ENCODE measurements at places on chromosomes 2 and 18.

DNA sequence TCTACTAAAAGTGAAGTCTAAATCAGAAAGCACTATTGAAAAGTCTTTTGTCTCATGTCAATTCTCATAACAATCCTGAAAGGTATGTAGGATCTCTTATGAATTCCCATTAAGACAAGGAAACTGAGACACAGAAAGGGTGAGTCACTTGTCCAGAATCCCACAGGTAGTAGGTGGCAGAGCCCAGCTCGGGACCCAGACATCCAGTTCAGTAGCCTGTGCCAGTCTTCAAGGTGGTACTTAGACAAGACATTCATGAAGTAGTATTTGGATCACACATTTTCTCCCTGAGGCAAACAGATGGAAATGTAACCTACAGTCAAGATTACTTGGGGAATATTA is 14.8 kb upstream of the PARD3B start:
- no peak for DNase-seq

DNA sequence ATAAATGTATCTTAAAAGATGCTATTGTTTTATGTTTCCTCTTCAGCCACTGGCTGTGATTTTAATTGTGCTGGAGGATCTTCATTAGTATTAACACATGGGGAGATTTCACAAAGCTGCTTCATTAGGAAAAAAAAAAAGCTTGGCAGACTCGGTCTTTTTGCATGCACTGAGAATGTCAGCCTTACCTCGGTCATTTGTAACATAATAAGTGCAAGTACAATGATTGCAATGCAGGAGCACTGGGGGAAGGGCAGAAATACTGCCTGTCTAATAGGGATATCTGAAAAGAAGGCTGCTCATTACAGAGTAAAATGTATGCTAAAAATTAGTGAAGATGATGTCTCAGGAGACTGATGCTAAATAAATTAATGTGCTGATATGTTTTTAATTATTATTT is 1.3 kb upstream of the BAZ2B start:
- DNase-seq, result no peak

DNA sequence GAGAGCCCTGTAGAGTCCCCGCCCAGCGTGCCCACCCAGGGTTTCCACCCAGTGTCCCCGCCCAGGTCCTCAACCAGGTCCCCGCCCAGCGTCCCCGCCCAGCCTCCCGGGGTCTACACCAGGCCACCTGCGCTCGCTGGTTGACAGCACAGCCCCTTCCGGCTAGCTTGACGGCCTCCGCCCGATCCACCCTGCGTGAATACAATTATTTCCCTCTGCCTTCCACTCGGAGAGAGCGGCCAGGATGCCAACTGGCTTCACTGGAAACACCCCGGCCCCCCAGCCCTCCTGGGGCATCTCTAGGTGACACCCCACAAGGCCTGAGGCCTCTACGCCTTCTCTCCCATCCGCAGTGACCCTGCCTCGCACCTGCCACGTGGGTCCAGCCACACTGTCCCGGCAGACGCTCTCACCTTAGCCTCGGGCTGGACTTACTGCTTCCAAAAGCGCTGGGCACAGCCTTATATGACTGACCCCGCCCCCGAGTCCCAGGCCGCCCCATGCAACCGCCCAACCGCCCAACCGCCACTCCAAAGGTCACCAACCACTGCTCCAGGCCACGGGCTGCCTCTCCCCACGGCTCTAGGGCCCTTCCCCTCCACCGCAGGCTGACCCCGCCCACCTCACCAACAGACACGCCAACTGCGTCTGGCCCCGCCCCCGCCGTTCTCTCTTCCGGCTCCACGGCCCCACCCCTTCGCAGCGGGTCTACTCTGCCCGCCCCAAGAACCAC is 188.1 kb downstream of the LAMA1 start:
- peak; percentile 76 for DNase-seq

DNA sequence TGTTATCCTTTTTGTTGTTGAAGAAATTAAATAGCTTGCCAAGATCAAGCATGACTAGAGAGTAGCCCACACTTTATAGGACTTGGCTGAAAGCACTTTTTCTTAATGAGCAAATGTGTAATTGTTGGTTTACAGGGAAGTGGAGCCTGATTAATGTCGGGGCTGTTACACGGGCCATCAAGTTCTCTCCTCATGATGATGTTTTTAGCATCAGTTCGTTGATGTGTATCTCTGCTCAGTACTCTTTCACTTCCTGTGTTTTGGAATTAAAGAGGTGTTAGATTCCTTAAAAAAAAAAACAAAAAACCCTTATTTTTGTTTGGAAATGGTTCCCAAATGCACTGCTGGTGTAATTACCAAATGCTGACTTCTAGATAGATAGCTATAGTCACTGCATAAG is 114.2 kb downstream of the PTPRM start:
- no peak for DNase-seq

- no peak for DNase-seq
Measured at GRCh38 chr2:74242354-74243071, 44.1 kb downstream of the MTHFD2 start.

- DNase-seq, result no peak
Measured at GRCh38 chr2:224009605-224010315, 29.3 kb downstream of the SERPINE2 start.

- no peak for DNase-seq
Measured at GRCh38 chr2:159379181-159379580, 92.7 kb upstream of the WDSUB1 start.

DNA sequence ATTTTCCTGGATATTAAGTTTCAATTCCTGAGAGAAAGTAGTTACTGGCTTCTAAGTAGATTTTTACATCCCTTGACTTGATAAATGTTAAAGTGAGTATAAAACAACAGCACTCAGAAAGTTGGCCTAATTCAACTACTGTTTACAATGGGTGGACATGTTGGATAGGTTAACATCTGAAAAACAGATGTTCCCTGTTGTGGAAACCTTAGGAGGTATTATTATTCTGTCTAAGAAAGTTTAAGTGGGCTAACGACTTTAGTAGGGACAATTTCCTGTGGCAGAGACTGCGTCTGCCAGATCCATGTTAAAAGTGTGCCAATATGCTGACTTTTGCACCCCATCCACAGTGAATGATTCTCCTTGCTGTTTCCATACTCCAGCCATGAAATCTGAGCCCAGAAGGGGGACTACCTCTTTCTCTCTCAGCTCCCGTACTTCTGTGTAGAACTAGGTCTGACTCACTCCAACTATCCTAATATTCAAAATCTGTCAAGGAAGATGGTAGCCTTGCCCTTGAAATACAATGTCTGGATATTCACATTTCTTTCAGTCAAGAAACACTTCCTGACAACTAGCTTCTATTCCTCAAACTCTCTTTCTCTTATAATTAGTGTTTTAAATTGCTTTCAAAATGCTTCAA is 327.5 kb upstream of the HNRNPA3 start:
- DNase-seq, result no peak

DNA sequence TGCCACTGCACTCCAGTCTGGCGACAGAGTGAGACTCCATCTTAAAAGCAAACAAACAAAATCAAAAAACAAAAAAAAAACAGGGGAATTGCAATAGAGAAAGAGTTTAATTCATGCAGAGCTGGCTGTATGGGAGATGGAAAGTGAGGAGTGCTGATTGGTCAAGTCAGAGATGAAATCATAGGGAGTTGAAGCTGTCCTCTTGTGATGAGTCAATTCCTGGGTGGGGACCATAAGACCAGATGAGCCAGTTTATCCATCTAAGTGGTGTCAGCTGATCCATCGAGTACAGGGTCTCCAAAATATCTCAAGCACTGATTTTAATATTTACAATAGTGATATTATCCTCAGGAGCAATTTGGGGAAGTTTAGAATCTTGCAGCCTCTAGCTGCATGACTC is 45.3 kb downstream of the FRZB start:
- no peak for DNase-seq

- no peak for DNase-seq
Measured at GRCh38 chr18:51953521-51953920, 386.5 kb upstream of the DCC start.

DNA sequence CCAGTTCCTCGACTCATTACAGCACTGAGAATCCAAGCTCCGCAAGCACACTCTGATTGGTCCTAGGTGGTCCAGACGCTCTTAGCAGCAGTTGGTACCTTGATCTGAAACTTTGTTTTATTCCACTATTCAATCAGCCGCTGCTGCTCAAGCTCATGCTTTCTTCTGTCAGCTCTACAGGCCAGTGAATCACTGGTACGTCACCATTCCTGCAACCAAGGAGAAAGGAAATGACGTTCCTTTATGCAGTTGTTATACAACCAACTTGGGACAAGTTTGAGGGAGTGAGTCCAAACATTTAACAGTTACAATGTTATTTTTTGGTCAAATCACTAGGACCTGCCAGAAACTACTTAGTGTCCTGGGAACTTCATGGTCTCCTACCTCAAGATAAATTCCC is 398.8 kb upstream of the TMEFF2 start:
- no peak for DNase-seq

- DNase-seq, result no peak
Measured at GRCh38 chr2:128342550-128342949, 23.9 kb upstream of the HS6ST1 start.

DNA sequence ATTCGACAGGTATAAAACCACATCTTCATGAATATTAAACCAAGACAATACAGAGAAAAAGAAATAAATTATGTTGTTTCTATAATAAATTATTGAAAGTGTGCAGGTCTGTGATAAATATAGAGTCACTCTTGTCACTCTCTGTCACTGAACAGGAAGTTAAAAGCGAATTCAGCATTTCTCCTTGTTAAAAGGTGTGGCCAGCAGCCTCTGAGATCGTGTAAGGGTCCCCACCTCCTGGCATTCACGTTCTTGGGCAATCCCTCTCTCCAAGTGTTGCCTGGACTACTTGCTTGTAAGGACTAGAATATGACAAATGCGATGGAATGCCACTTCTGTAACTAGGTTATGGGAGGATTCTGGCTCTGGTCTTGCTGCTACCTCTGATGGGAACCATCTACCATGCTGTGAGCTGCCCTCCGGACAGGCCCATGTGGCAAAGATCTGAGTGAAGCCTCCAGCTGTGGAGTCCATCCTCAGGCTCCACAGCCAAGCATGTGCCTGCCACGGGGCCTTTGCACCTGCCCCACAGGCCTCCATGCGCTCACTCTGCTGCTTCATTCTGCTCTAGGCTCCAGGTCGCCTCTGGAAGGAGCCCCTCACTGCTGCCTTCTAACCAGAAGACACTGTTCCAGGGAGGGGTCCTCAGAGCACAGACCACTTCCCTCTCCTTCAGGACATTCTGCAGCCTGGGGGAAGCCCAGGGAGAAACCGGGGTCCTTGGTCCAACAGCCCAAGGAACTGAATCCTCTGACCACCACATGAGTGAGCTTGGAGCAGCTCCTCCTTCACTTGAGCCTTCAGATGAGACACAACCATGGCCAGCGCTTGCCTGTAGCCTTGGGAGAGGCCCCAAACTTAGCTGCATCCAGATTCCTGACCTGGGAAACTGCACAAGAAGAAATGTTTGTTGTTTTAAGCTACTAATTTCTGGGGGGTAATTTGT is 202.9 kb upstream of the HDAC4 start:
- DNase-seq, result no peak

Measured in H1 (cell line).